ENCODE measurements at places on chromosomes 5 and 9. TPM values are rescaled to one million over a fixed set of nuclear protein-coding genes. Genes with fewer than 3 reads are reported as not detected.

- no peak for DNase-seq
- H3K27ac ChIP-seq = no peak overlapping the region
- H3K4me3 ChIP-seq = no peak overlapping the region
- no peaks in the 10 kb centered on the region for H3K36me3 ChIP-seq
- H3K27me3 ChIP-seq = no peaks in the 10 kb centered on the region
- H3K4me1 ChIP-seq = peaks cover 5% of the 10 kb centered on the region
Measured at GRCh38 chr5:74402553-74402952, 238.0 kb downstream of the ENC1 start.

PCDHA10 gene
- not detected for total RNA-seq

- no peaks in the 10 kb centered on the region for H3K4me1 ChIP-seq
- H3K4me3 ChIP-seq = no peak overlapping the region
- no peak for DNase-seq
- H3K36me3 ChIP-seq = no peaks in the 10 kb centered on the region
Measured at GRCh38 chr9:16039988-16040761, 487.3 kb downstream of the CCDC171 start.

- DNase-seq = no peak
- H3K36me3 ChIP-seq = peaks cover 2% of the 10 kb centered on the region
- H3K4me3 ChIP-seq = no peak overlapping the region
- H3K4me1 ChIP-seq = peaks cover 27% of the 10 kb centered on the region
- H3K27me3 ChIP-seq = no peaks in the 10 kb centered on the region
Measured at GRCh38 chr5:80706835-80707447, 52.2 kb upstream of the DHFR start.

DNA sequence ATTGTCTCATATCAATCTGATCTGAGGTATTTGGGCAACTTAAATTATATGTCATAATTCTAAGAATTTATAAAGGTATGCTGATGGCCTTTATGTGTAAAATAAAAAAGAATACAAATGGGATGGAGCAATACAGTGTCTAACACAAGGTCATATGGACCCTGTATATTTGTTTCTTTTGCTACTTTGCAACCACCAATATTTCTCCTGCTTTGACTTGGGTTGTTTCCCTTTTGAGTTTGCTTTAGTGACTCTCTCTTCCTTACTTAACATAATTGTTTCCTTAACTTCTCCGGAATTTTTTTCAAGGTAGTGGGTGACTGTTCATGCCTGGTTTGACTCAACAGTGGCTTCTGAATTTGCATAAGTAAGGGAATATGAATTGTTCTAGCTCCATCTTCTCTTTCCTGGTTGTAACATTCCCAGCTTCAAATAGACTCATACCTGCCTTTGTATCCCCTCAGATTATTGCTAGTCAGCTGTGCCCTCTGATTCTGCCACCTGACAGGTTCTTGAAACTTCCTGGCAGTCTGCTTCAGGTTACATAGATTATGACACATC is 30.2 kb upstream of the ANXA1 start:
- no peak for DNase-seq
- no peaks in the 10 kb centered on the region for H3K36me3 ChIP-seq
- H3K4me1 ChIP-seq = peaks cover 26% of the 10 kb centered on the region
- H3K27me3 ChIP-seq = no peaks in the 10 kb centered on the region

DNA sequence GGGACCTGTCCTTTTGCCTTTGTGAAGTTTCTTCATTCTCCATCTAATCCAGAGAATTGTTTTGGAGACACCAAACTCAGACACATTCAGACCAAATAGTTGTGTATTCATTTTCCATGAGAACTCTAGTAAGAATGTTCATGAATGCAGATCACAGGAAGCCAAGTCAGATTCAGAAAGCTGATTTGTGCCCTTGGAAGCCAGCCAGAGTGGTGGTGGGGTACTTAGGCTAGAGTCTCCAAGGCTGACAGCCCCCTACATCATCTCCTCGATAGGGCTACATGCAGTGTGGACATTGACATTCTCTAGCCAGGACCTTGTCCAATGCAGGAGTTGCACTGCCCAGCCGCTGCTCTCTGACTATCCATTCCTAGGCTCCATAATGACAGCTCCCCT is 137.6 kb downstream of the UGCG start:
- H3K27me3 ChIP-seq = peaks cover 29% of the 10 kb centered on the region
- H3K4me3 ChIP-seq = no peak overlapping the region
- H3K4me1 ChIP-seq = peaks cover 85% of the 10 kb centered on the region
- H3K27ac ChIP-seq = no peak overlapping the region
- peak; percentile 23 for DNase-seq
